ENCODE measurements at places on chromosomes 16 and 17.

GRCh38 chr16:70294385-70295025 lies 4.5 kb upstream of the DDX19B start:
- DNase-seq, result no peak

GRCh38 chr16:6695666-6696065 lies 637.0 kb upstream of the RBFOX1 start:
- DNase-seq, result no peak

- DNase-seq, result no peak
These were observed 53.9 kb upstream of the CCL2 start for GRCh38 chr17:34201225-34201624.

DNA sequence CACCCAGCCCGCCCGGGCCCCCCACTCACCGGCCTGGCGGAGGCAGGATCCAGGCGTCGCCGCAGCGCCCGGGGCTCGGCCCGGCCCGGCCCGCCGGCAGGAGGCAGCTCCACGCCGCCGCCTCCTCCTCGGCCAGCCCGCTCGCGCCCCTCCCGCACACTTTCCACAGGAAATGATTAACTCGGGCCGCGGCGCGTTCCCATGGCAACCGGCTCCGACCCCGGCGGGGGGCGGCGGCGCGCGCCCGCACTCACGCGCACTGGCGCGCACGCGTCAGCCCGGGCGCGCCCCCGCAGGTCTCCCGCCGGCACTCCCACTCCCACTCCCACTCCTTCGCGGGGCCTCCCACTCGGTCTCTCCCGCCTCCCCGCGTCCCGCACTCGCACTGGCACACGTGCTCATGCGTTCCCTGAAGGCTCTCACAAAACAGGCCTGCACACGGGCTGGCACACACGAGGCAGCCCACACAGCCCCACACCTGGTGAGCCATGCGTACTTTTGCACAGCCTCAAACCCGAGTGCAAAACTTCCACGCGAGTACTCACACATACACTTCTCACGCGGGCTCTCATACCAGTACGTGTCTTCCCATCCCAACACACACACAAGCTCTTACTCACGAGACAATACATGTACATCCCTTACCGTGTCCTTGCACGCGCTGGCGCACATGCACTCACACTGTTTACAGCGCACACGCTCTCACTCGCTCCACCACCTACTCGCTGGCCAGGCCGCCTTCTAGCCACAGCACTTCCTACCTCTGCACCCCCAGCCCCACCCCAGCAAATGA lies at the start of gene KIFC3:
TSS of gene KIFC3 (minus strand) at position 151 of the 793 bp plus-strand sequence. CDS start 4,248 bp downstream, outside the sequence.
- peak; percentile 69 for DNase-seq

- peak; percentile 75 for DNase-seq
These were observed 2.5 kb downstream of the HS3ST2 start for GRCh38 chr16:22816475-22816874.

DNA sequence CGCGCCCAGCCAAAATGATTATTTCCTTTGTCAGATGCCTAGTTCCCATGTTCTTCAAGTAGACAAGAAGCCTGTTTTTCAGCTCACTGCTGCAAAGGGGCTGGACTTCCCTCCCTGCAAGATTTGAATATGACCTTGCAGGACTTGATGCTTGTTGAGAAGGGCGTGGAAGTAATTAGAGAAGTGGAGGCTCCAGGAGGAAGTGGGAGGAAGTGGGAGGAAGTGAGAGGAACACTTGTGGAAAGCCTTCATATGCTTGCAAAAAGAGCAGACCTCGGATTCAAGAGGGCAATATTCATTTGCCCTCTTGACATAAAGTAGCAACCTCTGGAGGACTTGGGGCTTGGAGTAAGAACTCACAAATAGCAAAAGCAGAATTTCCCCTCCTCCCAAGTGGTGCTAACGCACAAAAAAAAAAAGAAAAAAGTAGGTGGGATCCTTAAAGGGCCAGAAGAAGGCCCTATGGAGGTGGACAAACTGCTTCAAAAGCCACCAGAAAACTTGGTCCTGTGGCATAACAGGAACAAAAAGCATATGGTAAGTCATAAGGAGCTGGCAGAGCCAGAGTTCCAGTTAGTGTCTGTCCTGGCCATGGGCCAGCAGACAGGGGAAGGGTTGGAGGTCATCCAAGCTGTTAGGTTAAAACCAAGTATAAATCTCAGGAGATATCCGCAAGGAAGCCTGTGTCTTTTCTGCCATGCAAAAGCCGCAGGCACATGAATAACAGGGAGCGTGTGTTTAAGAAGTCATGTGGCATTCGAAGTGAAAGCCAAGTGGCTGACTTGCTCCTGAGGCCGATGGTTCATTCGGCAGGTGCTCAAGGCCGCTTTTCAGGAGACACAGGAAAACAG lies 20.6 kb upstream of the PRKAR1A start:
- peak; percentile 64 for DNase-seq

DNA sequence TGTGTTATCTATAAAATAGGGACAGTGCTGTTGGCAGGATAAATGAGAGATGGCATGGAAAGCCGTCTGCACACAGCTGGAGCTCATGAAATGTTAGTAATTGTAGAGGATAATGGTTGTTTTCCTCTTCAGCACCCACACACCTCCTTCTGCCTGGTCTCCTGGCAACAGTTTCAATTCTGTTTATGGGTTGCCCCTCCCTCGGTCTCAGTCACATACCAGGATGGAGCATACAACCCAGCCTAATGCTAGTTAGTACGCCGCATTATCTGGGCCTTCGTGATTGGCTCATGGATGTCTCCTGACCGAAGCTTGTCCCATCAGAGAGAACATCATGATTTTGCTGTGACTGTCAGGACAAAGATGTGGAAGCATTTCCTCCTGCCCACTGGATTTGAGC lies 126.2 kb upstream of the WSCD1 start:
- no peak for DNase-seq

GRCh38 chr16:4935241-4935855 lies 1.6 kb downstream of the PPL start:
- DNase-seq, result peak; percentile 30

DNA sequence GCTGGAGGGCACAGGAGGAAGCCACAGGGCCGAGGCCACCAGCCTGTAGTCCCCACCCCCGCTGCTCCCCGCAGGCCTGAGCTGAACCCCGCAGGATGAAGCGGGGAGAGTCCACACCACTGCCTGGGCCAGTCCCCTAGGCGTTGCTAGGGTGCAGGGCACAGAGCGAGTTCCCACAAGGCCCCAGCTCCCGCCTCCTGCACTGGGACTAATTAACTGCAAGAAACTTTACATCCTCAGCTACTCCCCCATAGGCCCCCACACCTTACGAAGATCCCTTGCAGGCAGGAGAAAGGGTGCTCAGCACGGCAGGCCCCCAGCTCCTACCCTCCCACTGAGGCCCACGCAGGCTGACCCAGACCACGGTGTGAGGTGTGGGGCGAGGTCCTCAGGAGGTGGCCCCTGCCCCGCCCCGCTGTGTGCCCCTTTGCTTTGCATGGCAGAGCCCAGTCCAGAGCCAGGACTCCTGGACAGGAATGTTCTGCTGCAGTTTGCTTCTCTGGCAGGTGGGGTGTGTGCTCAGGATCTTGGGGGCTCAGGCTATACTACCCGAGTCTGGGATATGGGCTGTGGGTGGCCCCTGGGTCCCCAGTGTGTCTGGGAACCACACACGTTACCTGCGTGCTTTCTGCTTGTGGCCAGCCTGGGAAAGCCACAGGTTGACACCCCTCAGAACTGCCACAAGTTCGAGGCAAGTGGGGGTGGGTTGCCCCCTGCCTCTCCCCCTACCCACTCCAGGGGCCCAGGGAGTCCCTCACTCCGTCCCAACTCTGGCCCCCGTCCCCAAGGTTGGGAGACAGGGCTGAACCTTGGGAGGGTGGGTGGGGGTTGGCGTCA lies 1.2 kb downstream of the GNG13 start:
- DNase-seq, result no peak

GRCh38 chr16:28597692-28598261 lies 927 bp upstream of the SULT1A2 start:
- DNase-seq, result no peak

- DNase-seq, result no peak
These were observed 24.8 kb upstream of the ERN1 start for GRCh38 chr17:64154717-64155116.

DNA sequence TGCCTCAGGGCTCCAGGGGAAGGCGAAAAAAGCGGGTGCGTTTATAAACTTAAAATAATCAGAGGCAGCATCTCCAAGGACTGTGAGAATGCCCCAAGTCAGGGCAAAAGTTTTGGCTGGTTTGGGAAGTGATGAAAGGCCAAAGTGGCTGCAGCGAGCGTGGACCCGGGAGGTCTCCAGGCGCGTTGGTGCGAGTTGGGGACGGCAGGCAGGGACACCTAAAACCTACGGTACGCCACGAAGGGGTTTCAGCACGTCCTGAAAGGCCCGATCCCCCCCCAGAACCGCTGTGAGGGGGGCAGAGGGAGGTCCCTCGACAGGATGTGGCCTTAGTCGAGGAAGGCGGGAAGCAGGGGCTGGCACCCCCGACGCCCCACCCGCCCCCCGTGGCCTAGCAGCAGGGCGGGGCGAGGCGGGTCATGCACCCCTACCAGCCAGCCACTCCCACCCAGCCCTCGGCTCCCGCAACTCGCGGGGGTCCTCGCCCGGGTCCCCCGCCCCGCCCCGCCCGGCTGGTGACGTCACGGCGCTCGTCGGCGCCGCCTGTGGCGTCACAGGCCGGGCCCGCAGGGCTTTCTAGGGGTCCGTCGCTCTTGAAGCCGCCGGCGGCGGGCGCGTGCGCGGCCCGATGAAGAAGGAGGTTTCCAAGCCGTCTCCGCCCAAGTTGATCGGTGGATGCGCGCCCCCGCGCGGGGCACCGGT lies at the start of gene MYCBPAP:
TSS of gene MYCBPAP (plus strand) at position 569 of the 702 bp plus-strand sequence. CDS start 236 bp downstream, outside the sequence.
- DNase-seq, result peak; percentile 55

- DNase-seq, result no peak
These were observed 3.2 kb downstream of the MAP1LC3B start for GRCh38 chr16:87395181-87395842.

GRCh38 chr16:30445149-30445407 lies 596 bp downstream of the SEPHS2 start:
- no peak for DNase-seq

DNA sequence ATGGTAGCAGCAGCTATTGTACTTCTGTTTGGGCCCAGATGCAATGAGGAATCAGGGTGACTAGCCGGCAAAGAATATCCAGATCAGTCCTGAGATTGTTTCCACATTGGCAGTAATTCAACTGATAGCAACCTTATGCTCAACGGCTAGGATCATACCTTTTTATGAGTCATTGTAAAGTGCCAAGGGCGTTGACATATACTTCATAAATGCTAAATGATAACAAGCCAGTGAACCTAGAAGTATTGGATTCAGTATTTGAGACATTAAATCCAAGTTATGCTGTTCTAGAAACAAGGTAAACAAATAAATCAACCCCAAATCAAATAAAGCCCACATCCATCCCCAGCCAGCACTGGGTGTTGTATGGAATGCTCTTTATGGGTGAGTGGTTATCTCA lies 207.1 kb upstream of the ZFHX3 start:
- peak; percentile 7 for DNase-seq

DNA sequence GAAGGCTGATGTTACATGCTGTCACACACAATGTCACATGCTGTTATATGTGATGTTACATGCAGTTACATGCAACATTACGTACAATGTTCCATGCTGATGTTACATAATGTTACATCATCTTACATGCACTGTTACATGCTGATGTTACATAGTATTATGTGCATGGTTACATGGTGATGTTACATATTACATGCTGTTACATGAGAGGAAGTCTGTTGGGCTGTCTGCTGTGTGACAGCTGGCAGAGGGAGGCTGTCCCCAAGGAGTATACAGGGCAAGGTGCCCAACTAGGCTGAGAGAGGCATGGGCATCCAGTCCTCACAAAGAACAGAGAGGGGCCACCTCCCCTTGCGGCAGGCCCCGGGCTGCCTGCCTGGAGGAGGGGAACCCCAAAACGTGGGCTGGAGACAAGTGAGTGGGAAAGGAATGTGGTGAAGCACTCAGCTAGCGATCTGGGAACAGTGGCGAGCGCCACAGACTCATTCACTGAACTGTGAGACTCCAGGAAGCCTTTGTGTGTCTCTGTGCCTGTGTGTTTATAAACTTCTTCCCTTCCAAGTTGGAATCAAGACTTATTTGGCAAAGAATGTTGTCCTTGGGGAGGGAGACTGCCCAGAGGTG lies 30.6 kb downstream of the TMEM92 start:
- no peak for DNase-seq

DNA sequence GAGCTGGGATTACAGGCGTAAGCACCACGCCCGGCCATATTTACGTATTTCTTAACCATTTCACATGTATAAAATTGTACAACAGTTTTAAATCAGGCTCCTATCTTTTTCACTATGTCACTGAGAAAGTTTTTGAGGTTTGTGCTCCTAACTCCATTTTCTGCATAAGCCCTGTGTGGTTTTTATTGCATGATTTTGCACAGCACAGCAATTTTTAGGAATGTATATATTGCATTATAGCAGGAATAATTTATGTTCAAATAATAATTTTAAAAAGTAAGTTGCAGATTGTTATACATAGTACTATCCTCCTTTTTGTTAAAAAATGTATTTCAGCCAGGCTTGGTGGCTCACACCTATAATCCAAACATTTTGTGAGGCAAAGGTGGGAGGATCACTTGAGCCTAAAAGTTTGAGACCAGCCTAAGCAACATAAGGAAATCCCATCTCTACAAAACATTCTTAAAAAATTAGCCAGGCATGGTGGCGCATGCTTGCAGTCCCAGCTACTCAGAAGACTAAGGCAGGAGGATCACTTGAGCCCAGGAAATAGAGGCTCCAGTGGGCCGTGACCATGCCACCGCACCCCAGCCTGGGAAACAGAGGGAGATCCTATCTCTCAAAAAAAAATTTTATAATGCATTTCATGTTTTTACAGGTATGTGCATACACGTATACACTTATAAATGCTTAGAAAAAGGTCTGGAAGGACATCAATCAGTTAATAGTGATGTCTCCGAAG lies 26.0 kb downstream of the SMG6 start:
- no peak for DNase-seq

GRCh38 chr17:1611715-1612114 lies 16.9 kb downstream of the SLC43A2 start:
- DNase-seq, result no peak

GRCh38 chr16:48393485-48394354 lies 8.5 kb upstream of the SIAH1 start:
- peak; percentile 55 for DNase-seq

GRCh38 chr16:74608944-74609343 lies 2.0 kb upstream of the GLG1 start:
- no peak for DNase-seq

GRCh38 chr17:44585315-44585714 lies 28.0 kb downstream of the FZD2 start:
- DNase-seq, result no peak
